ENCODE measurements at places on chromosomes 12 and 14.
A peak's percentile ranks its signal among the peaks of the same experiment; 100 is the strongest.

- no peak for DNase-seq
Measured at GRCh38 chr12:122023339-122024131, 1.9 kb downstream of the BCL7A start.

GRCh38 chr12:106133136-106134087 lies 5.3 kb downstream of the NUAK1 start:
- no peak for DNase-seq

GRCh38 chr12:64608901-64609535 lies 1.3 kb upstream of the RASSF3 start:
- DNase-seq: no peak

DNA sequence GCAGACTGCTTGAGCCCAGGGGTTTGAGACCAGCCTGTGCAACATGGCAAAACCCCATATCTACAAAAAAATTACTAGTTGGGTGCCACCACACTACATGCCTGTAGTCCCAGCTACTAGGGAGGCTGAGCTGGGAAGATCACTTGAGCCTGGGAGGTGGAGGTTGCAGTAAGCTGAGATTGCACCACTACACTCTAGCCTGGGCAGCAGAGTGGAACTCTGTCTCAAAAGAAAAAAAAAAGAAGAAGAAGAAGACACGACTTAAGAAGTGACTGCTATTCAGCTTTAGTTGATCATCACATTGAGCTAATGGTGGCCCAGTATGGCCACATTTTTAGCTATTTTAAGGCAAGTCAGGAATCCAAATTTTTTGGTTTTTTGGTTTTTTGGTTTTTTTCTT lies 8.9 kb upstream of the METTL17 start:
- no peak for DNase-seq

DNA sequence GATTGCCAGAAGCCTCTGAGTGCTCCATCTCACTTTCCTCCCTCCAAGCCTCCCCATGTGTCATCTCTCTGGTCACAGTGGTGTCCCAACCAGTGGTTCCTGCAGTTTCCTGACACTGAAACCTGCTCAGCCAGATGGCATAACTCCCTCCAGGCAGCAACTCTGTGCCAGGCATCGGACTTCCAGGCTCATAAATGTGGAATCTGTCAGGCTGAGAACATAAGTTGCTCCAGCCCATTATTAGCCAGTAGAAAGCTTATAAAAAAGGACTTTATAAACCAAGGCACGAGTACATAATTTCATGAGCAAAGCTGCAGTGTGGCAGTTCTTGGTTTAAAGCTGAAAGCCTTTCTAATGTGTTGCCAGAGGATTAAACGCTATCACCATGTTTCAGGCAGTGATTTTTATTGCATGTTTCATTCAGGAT lies 194.3 kb downstream of the DACT1 start:
- no peak for DNase-seq

- no peak for DNase-seq
Measured at GRCh38 chr12:116336542-116337065, 59.1 kb upstream of the MED13L start.

DNA sequence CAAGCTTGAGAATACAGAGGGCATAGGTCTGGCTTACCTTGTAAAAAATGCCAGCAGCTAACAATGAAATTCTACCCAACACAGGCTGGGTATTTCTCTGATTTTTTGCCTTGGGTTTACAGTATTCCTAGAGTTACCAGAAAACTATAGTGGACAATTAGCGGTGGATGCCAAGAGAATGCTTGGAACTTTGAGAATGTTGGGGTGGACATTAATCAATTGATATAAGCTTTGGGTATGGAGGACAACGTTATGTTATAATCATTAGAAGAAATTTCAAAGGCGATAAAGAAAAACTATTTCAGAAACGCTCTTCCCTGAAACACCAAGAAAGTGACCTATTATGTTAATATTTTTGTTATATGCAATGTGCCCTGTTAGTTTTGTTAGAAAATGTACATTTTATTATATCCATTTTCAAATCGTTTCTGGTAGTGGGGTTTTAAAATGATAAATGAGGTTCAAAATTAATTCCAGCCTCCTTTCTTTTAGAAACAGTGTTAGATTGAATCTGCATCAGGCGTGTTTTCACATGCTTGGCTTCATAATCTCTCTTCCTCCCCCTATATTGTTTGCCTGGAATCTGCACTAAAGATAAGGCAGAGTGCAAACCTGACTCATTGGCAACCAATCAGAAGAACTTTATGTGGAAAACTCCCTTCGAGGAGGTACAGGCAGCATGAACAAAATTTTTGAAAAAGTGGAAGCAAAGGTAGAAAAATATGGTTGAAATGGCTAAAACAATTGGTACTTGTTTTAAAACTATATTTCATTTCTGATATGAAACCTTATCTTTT lies 1.4 kb upstream of the PTPRQ start:
- DNase-seq: no peak

- DNase-seq: no peak
Measured at GRCh38 chr12:55681142-55682077, 26.3 kb downstream of the ITGA7 start.

- no peak for DNase-seq
Measured at GRCh38 chr12:18306311-18306710, 45.0 kb downstream of the PIK3C2G start.

DNA sequence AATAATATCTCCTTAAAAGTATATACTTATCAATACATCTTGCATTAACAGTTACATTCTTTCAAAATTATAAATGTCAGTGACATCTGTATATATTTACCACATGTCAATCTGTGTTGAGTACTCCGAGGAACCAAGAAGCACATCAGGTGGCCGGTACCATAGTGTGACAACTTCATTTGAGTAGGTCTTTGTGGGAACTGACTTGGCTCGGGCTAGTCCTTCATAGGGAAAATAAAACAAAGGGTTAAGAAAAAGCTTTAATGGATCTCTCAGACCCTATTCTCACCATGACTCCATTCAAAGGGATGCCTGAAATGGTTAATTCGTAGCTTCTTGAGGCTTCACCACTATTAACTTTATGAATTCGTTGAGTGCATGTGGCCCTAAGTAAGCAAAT lies 94.9 kb downstream of the ELK3 start:
- DNase-seq: no peak

DNA sequence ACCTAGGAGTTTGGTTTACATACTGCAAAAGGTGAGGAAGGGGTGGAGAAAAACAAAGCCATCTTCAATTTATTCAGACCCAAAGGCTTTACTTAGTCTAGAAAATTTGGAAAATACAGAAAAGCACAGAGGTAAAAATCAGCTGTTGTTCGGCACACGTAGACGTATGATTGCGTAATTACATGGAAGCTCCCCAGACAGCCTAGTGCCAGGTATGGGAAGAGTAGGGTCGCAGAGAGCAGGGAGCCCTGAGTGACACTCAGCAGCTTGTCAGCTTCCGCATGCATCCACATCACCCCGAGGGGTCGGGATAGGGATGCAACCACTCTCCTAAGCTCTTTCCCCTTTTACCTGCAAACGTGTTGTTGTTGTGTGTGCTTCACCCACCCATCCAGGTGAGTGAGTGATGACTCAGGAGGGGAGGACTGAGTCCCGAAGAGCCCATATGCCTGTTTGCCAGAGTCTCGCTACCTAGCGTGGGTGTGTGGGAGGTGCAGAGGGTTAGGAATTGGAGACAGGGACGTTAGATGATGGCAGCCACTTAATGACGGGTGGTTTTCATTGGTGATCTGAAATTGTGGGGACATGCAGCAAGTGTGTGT lies 20.1 kb downstream of the PIWIL1 start:
- no peak for DNase-seq

- no peak for DNase-seq
Measured at GRCh38 chr14:74511966-74512830, 18.6 kb downstream of the ISCA2 start.

DNA sequence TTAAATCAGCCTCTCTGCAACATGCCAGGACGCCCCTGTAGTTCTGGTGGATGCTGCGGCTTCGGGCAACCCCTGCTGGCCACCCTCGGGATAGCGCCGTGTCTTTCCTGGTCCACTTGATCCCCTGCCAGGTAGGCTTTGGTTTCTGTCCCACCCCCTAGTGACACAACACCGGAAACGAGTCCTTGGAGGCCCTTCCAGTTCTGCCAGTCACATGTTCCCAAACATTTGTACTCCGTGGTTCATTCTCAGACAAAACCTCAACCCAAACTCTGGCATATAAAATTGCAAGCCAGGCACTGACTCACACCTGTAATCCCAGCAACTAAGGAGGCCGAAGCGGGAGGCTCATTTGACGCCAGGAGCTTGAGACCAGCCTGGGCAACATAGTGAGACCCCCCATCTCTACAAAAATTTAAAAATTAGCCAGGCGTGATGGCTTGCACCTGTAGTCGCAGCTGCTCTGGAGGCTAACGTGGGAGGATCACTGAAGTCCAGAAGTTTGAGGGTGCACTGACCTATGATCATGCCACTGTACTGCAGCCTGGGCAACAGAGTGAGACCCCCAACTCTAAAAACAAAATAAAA lies 37.0 kb downstream of the RASAL1 start:
- no peak for DNase-seq

GRCh38 chr14:99324291-99324690 lies 52.3 kb upstream of the BCL11B start:
- peak; percentile 70 for DNase-seq

DNA sequence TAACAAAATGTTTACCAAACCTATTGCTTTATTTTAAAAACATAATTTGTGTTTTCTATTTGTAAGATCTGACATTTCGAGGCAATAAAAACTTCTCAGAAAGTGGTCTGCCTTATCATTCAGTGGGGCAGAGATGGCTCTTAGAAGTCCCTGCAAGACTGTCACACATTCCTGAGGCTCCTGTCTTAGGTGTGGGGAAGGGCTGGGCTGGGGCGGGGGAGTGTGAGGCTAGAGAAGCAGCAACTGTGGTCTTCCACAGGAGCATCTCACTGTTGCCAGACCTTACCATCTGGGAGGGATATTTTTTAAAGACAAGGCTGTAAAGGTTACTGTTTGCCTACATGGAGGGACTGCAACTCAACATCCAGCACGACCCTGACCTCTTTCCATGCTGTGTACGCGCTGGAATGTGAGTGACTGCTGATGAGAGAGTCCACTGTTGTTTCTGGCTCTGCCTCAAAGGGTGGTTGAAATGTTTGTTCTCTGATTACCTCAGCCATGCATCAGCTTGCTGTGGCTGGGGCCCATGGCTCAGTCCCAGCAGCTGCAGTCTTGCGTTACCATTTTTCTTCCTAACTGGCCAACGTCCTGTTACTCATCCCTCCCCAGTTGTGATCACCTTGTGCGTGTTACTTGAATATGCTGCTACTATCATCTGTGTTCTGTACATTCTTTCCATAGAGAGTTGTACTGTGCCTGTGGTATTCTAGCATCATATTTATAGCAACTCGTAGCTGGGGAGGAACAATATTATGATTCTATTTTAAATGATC lies 12.4 kb downstream of the ERG28 start:
- DNase-seq: peak; percentile 83

DNA sequence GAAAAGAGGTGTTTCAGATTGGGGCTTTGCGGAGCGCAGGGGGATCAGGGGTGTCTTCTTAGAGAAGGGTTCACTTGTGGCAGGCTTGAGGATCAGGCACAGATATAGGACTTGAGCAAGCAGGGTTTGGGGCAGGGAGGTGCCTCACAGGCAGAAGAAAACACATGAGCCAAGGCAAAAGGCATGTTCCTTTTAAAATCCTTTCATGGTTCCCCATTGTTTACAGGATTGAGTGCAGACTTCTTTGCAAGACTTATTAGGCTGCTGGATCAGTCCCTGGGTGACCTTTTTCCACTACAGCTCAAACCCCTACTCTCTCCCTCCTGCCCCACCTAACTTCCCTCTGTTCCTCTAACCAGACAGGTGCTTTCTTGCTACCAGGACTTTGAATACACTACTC lies 19.7 kb downstream of the HSPB8 start:
- DNase-seq: no peak

- DNase-seq: no peak
Measured at GRCh38 chr12:98701166-98701565, 56.1 kb downstream of the APAF1 start.

DNA sequence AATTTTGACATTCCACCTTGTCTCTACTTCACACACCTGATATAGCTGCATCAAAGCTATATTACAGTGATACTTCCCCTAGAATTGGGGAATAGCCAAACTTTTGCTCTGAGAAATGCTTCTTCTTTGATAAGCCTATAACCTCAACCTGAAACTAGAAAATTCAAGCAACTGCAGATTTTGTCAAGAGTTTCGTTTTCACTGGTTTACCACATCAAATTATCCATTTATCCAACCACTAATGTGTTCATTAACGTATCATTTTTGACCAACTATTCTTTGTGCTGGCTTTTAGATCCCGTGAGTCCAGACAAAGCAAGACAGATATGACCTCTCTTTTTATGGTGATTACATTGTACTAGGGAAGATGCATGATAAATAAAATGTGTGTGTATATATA lies 13.5 kb upstream of the TAS2R46 start:
- DNase-seq: no peak

GRCh38 chr14:59870277-59871165 lies at the start of gene RTN1:
TSS of gene RTN1 (minus strand) at chr14:59870776. CDS start at chr14:59870630, 146 bp downstream.
- DNase-seq: no peak

- DNase-seq: peak; percentile 7
Measured at GRCh38 chr14:101851736-101852405, 90.4 kb downstream of the PPP2R5C start.

DNA sequence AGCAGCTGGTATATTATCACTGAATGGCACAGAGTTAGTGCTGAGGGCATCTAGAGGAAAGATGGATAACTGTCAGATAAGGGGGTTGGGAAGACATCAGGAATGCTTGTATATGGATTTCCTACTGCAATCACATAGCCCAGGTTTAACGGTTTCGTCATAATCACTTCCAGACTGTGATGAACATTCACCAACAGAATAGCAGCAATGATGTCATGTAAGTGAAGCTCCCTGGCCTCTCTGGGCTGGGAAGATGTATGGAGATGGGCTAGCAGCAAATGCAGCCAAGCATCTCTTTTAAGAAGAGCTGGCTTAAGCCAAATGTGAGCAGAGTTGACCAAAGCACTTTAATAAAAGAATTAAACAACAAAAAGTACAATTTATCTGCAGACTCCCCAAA lies 714.6 kb downstream of the GALC start:
- DNase-seq: no peak

GRCh38 chr14:97120611-97121031 lies 323.4 kb downstream of the VRK1 start:
- no peak for DNase-seq

- no peak for DNase-seq
Measured at GRCh38 chr14:89418452-89418851, 1.4 kb upstream of the FOXN3 start.

- no peak for DNase-seq
Measured at GRCh38 chr14:100593751-100594624, 6.8 kb upstream of the BEGAIN start.

- DNase-seq: no peak
Measured at GRCh38 chr14:75123991-75124390, 2.9 kb downstream of the NEK9 start.

DNA sequence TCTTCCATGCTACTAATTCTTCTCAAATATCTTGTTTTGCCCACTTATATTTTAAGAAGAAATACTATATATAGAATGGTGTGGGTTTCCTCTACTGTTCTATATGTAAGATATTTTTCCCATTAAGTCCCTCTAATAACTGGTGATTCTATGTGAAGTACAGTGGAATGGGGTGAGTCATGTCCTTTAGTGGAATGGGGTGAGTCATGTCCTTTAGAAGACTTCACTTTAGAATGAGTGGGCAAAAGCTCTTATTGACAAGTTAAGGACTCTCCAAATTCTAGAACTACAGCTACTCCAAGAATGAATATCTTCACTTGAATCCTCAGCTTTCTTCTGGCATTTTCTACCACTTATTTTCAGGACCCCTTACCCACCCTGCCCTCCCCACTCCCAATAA lies 349.9 kb downstream of the ETNK1 start:
- no peak for DNase-seq

Data from osteocyte (in vitro differentiated cells).